ELR (cell line): ENCODE measurements at places on chromosomes 16 and 17.

GRCh38 chr17:61837175-61838051, 25.9 kb downstream of the BRIP1 start:
- peak; percentile 87 for DNase-seq

GRCh38 chr17:63019138-63019873, 53.3 kb downstream of the TANC2 start:
- DNase-seq: no peak

DNA sequence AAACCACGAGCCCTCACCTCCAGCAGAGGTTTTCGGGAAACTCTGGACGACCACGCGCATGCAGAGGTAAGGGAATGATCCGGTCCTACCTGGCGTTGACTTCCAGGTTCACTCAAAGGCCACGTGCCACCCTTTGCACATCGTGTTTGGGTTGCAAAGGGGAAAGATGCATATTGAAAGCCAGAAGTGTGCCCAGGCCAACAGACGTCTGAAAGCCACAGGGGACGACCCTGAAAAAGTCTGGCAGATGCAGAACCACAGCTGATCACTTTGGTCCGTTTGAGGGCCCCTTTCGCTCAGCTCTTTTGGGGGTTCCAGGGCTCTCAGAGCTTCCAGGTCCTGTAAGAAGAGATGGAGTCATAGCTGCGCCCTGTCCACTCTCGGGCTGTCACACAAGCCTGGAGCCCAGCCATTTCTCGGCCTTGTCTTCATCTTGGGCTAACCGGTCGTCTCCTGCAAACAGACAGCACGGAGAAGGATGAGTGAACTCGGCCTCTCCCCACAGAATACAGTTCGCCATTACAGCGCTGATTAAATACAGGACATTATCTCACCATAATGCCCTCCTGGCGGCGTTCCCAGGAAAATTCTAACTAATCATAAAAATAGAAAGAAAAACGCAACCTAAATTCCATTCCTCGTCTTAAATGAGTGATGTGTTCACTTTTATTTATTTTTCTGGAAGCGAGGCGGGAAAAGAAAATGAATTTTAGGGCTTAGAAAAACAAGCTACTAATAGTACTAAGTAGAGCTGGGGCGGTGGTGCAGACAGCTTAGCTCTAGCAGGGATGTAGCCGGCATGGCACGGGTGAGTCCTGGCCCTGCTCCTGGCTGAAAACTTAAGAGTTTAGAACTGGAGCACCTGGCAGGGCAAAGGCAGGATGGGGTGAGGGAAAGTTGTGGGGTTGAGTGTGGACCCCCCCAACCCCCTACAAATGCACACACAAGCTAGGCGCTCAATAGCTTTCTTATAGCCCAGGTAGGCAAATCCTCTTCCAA, 45.5 kb upstream of the ZFHX3 start:
- no peak for DNase-seq

- no peak for DNase-seq
Measured at GRCh38 chr17:33292201-33292980, 704 bp downstream of the ASIC2 start.

GRCh38 chr17:57806167-57806830, 43.5 kb downstream of the MRPS23 start:
- no peak for DNase-seq

DNA sequence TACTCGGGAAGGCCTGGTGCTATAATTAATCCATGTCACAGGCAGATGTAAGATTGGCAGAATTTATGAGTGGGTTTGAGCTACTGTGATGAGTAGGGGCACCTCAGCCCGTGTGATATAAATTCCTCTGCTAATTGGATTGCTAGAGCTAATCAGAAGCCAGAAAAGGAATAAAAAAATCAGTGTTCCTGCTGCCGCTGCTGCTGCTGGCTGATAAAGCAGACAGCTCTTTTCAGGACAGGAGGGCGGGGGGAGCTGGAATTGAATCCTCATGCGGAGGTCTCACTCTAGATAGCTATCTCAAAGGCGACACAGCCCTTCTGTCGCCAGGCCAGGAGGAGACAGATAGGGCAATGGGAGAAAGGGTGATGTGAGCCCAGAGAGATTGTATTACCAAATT, 182.7 kb upstream of the ZFHX3 start:
- no peak for DNase-seq
